Stimulated activated CD8-positive, alpha-beta memory T cell treated with anti-CD3 and anti-CD28 coated beads, Interleukin-7, amount 100 ng/mL, for 1 hour (primary cell): ENCODE measurements at places on chromosomes 4 and X.

DNA sequence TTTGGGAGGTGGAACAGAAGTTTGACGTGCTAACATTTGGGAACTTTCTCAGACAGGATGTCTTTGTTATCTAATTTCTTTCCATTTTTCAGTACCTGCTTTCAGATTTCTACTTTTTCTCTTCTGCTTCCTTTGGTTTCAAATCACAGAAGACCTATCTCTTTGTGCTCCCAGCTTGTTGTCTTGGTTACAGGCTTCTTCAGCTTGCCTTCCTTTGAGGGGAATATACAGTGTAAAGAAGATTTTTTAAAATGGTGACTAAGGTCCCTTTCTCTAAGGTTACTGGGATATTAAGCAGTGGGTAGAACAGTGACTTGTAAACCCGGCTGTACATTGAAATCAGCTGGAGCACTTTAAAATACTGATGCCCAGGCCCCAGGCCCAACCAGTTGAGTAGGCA lies 48.0 kb downstream of the TMEM164 start:
- no peak for DNase-seq

DNA sequence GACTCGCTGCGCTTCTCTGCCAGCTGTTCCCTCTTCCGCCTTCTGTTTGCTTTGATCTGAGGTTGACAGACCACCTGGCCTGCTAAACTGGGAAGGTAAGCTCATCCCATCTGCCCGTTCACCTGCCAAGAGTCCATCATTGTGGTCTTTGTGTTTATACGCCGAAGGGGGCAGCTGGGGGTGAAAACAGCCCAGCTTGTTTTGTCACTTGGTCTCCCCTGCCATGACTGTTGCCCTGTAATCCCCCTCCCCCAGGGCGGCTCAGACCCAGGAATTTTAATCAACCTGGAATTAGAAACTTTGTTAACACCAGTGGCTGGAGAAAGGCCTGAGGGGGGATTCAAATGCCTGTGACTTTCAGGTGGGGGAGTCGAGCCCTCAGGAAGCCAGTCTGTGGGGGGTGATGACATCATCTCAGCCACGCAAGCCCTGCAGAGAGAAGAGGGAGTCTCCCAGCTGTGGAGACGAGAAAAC lies 333.3 kb downstream of the BCOR start:
- DNase-seq: no peak

DNA sequence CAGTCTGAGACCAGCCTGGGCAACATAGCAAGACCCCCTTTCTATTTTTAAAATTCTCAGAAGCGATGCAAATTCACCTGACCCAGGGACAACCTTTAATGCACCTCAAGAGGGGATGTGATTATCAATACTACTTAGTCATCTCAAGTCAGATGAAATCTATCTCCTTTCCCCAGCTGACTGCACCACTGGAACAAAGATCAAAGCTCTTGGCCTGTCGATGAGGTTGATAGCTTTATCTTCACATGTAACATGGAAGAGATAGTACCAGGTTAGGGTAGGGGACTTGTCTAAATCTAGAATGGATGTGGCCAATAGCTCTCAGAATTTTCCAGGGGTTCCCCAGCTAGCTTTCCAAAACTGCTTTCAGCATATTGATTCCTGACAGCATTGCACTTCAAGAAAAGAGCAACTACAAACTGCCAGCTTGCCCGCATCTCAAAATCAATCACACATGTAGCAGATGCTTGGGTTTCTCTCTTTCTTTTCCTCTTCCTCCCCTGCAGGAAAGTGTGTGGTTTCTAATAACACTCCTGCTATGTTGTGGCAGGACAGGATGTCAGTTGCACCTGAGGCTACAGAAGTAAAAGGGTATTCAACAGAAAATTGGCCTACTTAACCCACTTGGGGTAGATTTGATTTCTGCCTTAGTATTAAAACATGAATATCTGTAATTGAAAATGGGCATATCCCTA lies 12.2 kb upstream of the TMEM164 start:
- DNase-seq: no peak

DNA sequence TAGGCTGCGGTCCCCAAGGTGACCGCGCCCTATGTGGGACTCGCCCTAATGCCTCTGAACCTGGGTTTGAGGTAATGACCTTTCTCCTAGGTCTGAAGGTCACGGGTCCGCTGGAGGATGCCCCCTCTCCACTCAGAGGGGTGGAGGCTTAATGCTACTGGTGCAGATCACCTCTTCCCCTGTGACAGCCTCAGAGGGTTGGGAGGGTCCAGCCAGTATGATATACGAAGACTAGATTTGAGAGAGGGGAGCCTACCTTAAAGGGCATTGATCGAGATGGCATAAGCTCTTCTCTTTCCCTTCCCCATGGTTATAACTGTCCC lies 1.0 kb downstream of the SLC25A5 start:
- no peak for DNase-seq

DNA sequence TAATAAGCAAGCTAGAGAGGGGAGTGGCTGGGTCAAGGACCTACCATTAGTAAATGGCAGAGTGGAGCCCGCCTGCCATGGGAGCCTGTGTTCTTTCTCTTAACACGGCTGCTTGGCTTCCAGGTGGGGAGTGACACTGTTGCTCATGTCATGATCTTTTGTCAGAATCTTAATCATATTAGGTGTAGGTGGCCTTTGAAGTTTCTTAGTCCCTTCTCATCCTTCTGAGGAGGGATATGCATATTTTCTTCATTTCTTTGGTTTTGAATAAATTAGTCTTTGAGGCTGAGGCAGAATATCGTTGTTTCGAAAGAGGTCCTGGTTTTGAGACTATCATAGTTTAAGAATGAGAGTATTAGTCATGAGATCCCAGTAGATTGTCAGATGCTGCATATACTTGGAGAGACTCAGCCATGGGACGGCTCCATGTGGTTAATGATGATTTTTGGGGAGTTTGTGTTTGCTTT lies 28.9 kb downstream of the SNX25 start:
- DNase-seq: no peak

- DNase-seq: no peak
These were observed 89.0 kb downstream of the GUCY2F start for GRCh38 chrX:109392895-109393294.

GRCh38 chr4:141636771-141637460 lies 533 bp downstream of the IL15 start:
- DNase-seq: no peak

GRCh38 chr4:181254771-181255170 lies 988.4 kb upstream of the TENM3 start:
- no peak for DNase-seq

- no peak for DNase-seq
These were observed 15.0 kb downstream of the TLR7 start for GRCh38 chrX:12881914-12882313.

GRCh38 chr4:72779241-72779640 lies 210.2 kb upstream of the ADAMTS3 start:
- DNase-seq: no peak

- no peak for DNase-seq
These were observed 759.0 kb upstream of the EPHA5 start for GRCh38 chr4:66429276-66429675.

GRCh38 chr4:38178392-38178995 lies 218.3 kb downstream of the PTTG2 start:
- DNase-seq: no peak

GRCh38 chrX:38111196-38111595 lies 104.8 kb downstream of the SYTL5 start:
- DNase-seq: no peak

DNA sequence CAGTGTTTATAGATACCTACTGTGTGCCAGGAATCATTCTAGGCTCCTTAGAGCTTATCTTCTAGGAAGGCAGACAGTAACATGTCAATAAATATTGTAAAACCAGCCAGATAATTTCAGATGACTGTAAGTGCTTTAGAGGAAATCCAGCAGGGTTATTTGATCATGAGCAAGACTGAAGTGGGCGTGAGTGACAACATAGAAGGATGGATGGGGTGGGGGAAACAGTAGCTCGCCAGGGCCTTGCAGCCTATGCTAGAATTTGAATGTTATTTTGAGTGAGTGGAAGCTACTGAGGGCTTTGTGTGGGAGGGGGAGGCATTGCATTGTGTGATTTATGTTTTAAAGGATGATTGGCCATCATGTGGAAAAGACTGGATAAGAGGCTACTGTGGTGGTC lies 6.7 kb downstream of the SRD5A3 start:
- DNase-seq: no peak

DNA sequence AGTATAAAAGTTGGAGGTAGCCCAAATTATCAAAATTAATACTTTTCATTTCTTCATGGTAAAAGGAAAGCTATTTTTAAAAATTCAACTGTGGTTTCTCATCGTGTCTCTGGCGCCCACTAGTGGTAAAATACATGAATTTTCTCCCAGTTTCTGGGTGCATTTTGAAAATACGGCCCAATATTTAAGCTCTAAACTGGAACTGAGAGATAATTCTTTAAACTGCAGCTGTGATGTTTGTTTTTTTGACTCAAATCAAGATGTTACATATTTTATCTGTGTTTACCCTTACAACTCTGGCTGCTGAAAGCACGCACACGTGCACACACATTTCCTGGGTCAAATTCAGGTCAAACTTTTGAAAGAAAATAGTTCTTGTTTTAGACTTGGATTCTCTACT lies 123.9 kb upstream of the ACSL4 start:
- DNase-seq: no peak

DNA sequence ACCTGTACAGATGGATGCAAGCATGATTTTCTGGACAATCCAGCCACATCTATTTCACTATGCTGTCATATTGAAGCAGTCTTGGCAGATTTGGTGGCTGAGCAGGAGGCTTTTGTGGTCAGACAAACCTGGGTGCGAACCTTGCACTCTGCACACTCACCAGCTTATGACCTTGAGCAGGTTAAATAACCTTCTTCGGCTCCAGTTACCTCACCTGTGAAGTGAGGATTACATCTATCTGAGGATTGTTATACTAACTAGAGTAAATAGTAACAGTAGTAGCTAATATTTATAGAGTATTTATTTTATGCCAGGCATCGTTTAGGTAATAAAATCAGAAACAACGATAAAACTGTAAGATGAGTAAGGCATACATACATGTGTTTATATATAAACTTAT lies 150.0 kb downstream of the PPP3CA start:
- no peak for DNase-seq

DNA sequence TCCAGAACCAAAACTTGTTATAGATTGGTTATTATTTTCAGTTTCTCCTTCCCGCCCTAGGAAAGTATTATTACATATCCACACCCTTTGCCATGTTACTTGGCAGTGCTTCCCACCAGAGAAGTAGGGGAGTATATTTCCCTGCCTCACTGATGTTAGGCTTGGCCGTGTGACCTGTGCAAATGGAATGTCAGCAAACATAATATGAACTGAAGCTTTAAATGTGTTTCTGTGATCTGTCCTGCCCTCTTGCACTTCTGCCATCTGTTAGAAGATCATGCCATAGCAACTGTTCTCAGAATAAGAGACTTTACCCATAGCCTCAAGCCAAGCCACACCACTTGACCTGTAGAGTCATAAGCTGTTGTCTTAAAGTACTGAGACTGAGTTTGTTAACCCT lies 36.7 kb upstream of the NEUROG2 start:
- no peak for DNase-seq

- no peak for DNase-seq
These were observed 32.1 kb upstream of the AMBN start for GRCh38 chr4:70559924-70560323.

DNA sequence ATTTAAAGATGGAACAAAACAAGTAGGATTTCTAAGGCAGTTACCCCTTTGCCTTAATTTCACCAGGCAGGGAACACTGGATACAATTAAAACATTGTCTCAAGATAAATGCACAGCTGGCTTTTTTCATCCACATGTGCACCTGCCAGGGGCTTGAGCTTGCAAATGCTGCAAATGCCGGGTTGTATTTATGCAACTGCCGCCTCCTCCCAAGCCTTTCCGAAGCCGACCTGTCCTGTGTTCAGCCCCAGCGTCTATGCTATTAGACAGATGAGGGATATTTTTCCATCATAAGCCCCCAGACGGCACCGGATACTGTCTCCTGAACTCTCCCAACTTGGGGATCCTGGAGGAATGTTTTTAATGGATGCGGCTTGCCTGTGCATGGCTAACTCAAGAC lies 251.6 kb downstream of the CRLF2 start:
- DNase-seq: no peak

- no peak for DNase-seq
These were observed 891 bp downstream of the XK start for GRCh38 chrX:37686369-37686995.
